ENCODE measurements at places on chromosomes 1 and 21. TPM values are rescaled to one million over a fixed set of nuclear protein-coding genes. Genes with fewer than 3 reads are reported as not detected.

SRP9 gene
- 1,029 TPM for total RNA-seq

MAP1LC3C gene
- total RNA-seq: 8.0 TPM

CLCN6 gene
- total RNA-seq: 1.3 TPM

RNU1-1 gene
- 255 TPM for total RNA-seq

PCSK9 gene
- not detected for total RNA-seq

ANGPTL3 gene
- total RNA-seq: not detected

HES2 gene
- total RNA-seq: 3.9 TPM

OR6K3 gene
- not detected for total RNA-seq

EXO1 gene
- total RNA-seq: 71.4 TPM

GUCA2B gene
- not detected for total RNA-seq

PRAMEF4 gene
- total RNA-seq: not detected

KRTAP13-2 gene
- total RNA-seq: not detected

CGN gene
- total RNA-seq: 0.93 TPM

CFHR3 gene
- total RNA-seq: 0.03 TPM

GCSAML gene
- total RNA-seq: 0.10 TPM

ESRRG gene
- 0.02 TPM for total RNA-seq

ZNF697 gene
- 2.9 TPM for total RNA-seq

LCE3A gene
- not detected for total RNA-seq

SUCO gene
- total RNA-seq: 31.4 TPM

CDCP2 gene
- total RNA-seq: not detected

PTPN22 gene
- 0.74 TPM for total RNA-seq

CELA3B gene
- not detected for total RNA-seq

SLC6A17 gene
- total RNA-seq: 0.34 TPM

STK40 gene
- 13.8 TPM for total RNA-seq

NUCKS1 gene
- total RNA-seq: 355 TPM

ADGRL2 gene
- total RNA-seq: 52.3 TPM

GJA8 gene
- not detected for total RNA-seq

SERTAD4 gene
- 8.0 TPM for total RNA-seq

AJAP1 gene
- not detected for total RNA-seq

TNNI3K gene
- not detected for total RNA-seq

FAM131C gene
- 1.1 TPM for total RNA-seq

SPRR4 gene
- not detected for total RNA-seq

Measured in A172 (cell line).